ENCODE measurements at places on chromosomes 4 and X. TPM values are rescaled to one million over a fixed set of nuclear protein-coding genes. Genes with fewer than 3 reads are reported as not detected.

DNA sequence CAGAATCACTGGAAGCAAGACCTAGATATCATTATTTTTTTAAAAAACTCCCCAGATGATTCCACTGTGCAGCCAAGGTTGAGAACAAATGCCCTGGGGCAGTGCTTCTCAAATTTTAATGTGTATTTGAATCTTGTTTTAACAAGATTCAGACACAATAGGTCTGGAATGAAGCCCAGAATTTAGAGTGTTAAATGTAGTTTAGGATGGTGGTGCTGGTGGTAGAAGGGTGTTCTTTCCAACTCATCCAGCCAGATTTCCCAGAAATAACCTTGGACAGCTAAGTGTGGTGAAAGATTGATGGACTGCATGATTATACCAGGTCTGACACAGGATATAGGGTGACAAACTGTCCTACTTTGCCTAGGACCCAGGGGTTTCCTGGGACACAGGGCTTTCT is 120.1 kb upstream of the MED14 start:
- DNase-seq, result no peak

DNA sequence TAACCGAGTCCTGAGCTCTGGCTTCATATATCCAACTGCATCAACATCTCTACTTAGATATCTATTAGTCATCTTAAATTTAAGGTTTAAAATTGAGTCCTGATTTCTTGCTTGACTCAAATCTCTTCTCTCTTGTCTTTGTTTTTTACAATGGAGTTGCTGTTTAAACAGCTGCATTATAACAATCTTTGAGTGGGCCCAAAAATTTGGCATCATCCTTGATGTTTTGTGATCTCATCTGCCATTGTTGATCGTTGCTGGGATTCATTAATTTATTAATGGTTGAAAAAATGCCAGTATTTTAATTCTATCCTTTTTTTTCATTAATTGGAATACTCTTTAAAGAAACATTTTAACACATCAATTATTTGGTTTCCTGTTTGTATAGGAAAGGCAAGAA is 82.2 kb downstream of the STIM2 start:
- no peak for DNase-seq

- no peak for DNase-seq
These were observed 9.9 kb upstream of the GASK1B start for GRCh38 chr4:158182736-158183135.

DNA sequence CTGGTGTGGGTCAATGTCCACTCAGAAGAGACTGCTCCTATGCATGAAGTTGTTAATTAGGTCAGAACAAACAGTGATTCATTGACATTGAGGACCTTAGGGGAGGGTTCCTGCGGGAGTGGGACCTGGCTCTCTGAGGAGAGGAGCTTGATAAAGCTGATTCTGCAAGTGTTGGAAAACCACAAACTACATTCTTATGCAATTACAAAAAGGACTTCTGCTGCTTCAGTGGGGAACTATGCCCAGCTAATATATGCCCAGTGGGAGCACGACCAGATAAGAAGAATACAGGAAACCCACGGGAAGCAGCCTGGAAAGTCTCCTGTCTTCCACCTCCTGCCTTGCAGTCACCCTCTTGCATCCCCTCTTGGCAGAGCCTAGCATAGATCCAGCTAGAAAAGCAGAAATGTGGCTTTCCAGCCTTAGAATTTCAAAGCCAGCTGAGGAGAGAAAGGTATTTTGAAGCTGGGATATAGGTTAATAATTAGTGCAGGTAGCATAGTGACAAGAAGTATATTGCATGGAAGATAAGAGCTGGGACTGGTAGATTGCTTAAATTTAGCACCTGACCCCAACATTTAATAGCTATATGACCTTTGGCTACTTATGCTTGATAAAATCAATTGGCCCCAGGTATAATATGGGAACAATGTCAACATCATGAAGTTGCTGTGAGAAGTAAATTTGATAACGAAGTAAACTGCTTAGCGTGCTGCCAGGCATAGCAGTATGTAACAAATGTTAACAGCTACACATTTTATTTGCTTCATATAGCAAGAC is 34.9 kb upstream of the UGT8 start:
- no peak for DNase-seq

- no peak for DNase-seq
These were observed 13.5 kb downstream of the RPS6KA3 start for GRCh38 chrX:20253232-20253543.

The ADAM29 gene
- not detected for polyA plus RNA-seq
